ENCODE measurements at places on chromosomes 11 and 22.

DNA sequence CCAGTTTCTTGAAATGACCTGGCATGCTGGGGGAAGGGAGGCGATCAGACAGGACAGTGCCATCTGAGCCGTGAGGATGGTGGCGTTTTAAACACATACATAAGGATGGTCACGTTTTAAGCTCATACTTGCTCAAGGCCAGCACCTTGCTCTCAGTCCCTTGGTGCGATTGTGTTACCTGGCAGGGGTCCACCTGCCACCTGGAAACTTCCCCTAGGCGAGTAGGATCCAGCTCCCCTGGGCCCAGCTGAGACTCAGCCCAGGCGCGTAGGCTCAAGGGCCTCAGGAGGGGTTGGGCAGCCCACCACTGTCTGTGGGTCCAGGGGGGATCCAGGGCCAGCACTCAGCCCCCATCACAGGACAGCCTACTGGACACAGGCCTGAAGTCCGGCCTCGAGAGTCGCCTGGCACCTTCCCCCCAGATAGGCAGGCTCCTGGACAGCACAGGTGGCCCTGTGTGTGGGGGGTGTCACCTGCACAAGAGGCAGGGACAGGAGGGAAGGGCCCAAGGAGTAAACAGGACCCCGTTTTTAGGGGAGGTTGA lies 185.8 kb downstream of the BRD1 start:
- no peak for DNase-seq

DNA sequence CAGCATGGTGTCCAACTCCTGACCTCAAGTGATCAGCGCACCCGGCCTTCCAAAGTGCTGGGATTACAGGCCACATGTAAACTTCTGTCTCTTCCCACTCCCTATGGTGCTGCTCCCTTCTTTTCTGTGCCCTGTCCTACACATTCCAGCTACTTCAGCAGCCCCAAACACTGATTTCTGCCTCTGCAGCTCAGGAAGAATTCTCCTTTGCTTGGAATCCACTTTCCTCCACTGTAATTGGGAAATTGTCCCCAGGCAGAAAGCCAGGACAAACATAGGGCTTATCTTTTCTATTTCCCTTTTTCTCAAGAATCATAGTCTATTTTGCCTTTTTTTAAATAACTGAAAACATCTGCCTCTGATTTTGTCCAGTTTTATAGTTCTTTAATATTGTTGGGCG lies 21.3 kb upstream of the DRG1 start:
- DNase-seq = no peak

DNA sequence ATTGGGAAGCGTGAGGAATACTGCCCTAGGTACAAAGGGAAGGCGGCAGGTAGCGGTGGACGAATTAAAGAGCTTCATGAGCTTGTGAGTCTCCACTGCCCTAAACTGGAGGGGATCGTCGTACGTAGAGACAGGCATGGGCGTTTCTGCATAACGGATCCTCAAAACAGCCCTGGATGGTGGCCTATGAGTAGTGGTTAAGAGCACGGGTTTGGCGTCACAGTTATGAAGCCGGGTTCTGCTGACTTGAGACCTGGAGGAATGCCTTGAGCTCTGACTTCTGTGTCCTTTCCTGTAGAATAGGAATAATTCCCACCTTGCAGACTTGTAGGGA lies 335 bp downstream of the TMEM138 start:
- no peak for DNase-seq

DNA sequence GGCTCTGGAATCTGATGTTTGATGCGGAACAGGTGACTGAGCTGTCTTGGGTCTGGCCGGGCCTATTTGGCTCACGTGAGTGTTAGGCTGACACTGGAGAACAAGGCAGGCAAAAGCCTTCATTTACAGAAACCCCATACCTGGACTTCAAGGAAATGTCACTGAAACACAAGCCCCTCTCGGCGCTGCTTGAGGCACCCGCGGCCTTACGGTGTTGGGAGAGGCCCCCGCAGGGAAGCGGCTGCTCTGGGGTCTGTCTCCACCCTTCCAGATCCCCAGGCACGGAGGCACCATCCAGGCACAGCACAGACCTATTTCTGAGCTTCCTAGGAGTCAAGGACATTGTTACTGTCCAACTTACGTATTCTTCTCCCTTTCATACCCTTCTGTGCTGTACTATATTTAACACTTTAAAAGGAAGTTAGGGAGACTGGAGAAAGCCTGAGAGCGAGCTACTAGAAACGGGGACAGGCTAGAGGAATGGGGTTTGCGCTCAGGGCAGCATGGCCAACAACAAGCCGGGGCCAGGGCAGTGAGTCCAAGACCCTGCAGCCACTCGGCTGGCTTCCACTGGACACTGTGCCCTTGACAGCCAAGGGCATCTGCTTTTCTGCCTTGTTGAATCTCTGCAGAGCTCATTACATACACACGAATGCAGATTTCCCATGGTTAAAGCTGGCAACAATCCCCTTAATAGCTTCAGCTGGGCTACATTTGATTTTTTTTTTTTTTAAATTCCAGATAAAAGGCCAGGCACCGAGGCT lies 23.8 kb downstream of the DRD4 start:
- no peak for DNase-seq

DNA sequence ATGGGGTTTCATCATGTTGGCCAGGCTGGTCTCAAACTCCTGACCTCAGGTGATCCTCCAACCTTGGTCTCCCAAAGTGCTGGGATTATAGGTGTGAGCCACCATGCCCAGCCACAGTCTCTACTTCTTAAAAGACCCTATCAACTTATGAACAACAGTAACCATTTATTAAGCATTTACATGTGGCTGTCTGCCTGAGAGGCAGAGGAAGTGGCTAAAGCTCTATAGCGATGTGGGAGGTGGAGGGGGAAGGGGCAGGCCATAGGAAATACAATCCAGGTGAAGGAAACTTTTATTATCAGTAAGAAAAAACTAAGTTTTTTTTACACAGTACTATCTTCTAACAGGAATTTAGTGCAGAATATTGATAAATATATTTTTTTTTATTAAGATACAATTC lies 87.8 kb upstream of the PHOX2A start:
- DNase-seq = no peak

DNA sequence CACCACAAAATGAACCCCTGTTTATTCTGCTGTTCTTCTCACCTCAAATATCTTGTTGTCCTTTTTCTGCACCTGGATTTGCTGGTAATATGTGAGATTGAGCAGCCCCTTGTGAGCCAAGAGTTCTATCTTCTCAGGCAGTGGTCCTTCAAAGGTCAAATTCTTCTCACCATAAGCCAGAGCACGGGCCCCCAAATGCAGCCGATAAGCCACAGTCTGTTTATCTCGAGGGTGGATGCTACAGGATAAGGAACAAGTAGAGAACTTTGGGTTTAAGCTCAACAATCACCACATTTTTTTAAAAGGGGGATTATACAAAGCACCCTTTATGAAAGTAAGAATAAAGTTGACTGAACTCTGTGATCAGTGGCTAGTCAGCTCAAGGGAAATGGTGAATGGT lies 15.8 kb downstream of the TBRG1 start:
- DNase-seq = no peak

DNA sequence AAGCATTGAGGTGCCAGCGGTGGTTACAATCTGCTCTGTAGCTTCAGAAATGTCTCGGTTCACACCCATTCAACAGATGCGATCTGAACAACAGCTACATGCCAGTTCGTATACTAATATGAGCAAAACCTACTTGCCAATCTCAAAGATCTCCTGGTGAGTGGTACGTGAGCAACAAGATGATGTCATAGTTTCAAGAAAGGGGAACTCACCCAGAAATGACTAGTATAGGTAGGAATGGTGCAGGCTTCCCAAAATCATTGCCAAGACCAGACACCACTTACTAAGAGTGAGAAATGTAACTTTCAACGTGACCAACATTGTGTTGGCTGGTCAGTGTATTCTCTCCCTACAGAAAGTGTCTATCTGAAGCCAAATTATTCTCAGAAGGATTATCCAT lies 31.1 kb downstream of the OR6Q1 start:
- no peak for DNase-seq

- DNase-seq = peak; percentile 71
Measured at GRCh38 chr22:45246060-45246985, 5.6 kb upstream of the KIAA0930 start.

- DNase-seq = no peak
Measured at GRCh38 chr11:32569313-32569881, 14.2 kb upstream of the EIF3M start.

DNA sequence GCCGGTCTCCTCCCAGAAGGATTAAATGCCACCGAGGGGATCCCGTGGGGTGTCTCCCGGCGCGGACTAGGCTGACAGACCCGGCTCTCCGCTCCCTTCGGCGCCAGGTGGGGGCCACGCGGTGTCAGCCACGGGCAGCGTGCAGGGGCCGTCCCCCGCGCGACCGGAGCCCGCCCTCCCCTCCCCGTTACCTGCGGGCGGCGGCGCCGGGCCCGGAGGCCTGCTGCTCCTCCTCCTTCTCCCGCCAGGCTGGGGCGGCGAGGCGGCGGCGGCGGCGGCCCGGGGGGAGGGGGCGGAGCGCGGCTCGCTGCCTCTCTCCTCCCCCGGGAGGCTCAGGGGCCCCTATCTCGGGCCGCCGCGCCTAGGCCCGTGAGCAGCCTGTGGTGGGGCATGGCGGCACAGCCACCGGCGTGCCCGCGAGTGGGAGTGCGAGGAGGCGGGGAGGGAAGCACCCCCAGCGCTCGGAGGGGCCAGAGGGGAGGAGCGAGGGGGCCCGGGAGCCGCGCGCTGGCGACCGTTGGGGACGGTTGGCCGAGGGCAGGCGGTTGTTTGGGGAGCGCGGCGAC lies 450 bp downstream of the ZBTB44 start:
- no peak for DNase-seq
